ENCODE measurements at places on chromosomes 6 and 20.

- no peak for DNase-seq
Observed at GRCh38 chr6:47405273-47405672, 72.3 kb upstream of the CD2AP start.

GRCh38 chr20:53527196-53527595, 66.4 kb downstream of the ZNF217 start:
- DNase-seq = no peak

GRCh38 chr6:112464901-112465665, 118.0 kb downstream of the RFPL4B start:
- DNase-seq = no peak

DNA sequence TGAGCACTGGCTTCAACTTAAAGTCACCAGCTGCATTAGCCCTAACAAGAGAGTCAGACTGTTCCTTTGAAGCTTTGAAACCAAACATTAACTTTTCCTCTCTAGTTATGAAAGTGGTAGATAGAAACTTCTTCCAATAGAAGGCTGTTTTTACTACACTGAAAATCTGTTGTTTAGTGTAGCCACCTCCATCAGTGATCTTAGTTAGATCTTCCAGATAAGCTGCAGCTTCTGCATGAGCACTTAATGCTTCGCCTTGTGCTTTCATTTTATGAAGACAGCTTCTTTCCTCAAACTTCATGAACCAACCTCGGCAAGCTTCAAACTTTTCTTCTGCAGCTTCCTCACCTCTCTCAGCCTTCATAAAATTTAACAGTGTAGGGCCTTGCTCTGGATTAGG, 133.2 kb downstream of the INSM1 start:
- no peak for DNase-seq

DNA sequence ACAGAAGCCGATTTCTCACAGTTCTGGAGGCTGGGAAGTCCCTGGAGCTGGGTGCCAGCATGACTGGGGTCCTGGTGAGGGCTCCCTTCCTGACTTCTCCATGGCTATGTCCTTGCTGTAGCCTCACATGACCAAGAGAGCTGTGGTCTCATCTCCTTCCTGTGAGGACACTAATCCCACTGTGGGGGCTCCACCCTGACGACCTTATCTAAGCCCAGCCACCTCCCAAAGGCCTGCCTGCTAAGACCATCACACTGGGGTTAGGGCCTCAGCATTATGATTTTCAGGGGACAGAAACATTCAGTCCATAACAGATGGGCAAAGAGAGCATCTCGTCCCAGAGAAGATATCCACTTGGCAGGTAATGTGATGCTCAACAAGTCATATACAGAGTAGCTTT, 16.8 kb downstream of the RPP40 start:
- no peak for DNase-seq

GRCh38 chr6:137878486-137879285, 11.6 kb downstream of the TNFAIP3 start:
- no peak for DNase-seq

DNA sequence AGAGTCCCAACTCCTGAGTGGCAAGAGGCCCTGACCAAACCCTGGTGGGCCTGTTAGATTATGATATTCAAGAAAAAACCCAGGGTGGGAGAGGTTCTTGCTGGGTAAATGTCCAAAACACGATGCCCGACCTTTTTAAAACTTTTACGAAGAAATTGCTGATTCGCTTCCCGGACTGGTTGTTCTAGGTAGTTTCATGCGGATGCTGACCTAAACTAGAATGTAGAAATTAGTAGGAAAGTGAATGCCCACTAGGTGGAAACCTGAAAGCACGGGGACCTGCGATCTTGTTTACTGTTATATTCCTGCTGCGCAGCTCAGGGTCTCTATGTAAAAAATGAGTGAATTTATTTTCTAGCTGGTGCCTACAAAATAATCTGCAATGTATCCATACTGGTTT, 2.3 kb downstream of the RAE1 start:
- no peak for DNase-seq

DNA sequence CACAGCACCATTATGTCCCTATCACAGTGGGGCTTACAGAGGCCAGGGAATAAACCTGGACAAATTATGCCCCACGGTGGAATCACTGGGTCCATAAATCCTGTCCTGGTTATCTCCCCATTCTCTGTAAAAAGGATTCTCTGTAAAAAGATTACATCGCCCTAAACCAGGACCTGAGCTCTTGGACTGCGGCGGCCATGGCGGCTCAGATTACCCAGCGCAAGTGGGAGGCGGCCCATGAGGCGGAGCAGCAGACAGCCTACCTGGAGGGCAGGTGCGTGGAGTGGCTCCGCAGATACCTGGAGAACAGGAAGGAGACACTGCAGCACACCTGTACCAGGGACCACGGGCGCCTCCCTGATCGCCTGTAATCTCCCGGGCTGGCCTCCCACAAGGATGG, 8.4 kb upstream of the HLA-A start:
- no peak for DNase-seq

GRCh38 chr6:105495515-105495914, 92.6 kb upstream of the PREP start:
- DNase-seq = no peak

GRCh38 chr6:121767211-121767610, 331.8 kb downstream of the GJA1 start:
- no peak for DNase-seq

- DNase-seq = no peak
Observed at GRCh38 chr6:107959392-107959791, 1.4 kb upstream of the SEC63 start.

DNA sequence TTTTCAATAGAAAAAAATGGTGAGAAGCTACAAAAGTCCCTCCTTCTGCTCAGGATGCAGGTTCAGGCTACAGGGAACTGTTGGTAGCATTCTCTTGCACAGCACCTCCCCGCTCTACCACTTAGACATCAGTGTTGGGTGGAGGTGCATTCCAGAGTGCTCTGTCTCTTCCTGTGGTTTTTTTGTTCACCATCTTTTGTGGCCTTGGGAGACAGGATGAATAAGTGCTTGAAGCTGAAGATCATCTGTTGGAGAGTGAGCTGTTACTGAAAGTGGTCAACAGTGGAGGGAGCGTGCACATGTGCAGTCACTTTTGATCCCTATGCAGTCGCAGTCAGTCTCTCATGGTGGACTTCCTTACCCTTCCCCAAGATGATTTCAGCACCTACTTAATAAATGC, 16.6 kb upstream of the BTBD3 start:
- DNase-seq = no peak

GRCh38 chr20:13447385-13448180, 191.1 kb downstream of the TASP1 start:
- no peak for DNase-seq

DNA sequence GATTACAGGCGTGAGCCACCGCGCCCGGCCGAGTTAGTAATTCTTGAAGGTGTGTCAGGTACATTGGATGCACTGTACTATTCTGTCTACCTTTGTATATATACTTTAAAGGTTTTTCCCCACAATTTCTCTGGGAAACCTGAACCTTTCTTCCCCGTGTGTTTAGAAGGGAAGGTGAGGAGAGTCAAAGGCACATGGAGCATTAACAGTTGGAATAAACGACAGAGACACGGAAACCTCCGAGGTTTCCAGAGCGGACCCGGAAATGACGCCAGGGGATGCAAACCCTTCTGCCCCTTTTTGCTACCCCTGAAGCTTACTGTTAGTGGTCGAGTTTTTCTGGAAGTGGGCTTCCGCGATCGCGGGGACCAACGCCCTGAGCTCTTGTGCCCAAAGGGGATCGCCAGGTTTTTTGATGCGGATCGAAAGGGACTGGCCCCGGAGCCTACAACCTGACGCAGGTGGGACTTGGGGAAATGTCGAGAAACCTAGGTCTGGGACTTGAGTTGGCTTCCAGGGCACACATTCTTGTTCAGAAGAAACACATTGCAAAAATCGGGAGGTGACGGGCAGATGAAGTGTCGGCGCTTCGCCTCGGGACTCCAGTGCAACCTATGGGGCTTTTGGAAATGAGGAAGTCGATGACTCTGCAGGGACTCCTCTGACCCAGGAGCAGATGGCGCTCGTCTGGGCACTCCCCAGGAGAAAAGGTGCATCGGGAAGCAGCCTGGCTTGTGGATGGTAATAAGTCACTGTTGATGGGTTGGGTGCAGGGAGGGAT, 218.2 kb downstream of the OR2B2 start:
- peak; percentile 35 for DNase-seq

DNA sequence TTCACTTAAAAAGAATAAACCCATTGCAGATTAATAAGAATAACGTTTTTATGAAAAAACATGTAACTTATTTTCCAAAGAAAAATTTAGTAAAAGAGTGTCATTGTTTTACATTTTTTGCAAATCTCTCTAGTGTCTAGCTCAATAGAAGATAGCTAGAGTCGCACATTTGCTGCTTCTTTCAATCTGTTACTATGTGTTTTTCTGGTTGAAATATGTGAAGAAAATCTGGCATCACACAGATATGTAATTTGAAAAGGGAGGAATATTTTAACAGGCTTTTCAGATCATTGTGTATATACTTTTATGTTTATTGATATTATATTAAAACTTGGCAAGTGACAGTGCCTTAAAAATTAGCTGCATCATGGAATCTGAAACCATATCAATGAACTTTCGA, 9.1 kb downstream of the CCN6 start:
- no peak for DNase-seq

DNA sequence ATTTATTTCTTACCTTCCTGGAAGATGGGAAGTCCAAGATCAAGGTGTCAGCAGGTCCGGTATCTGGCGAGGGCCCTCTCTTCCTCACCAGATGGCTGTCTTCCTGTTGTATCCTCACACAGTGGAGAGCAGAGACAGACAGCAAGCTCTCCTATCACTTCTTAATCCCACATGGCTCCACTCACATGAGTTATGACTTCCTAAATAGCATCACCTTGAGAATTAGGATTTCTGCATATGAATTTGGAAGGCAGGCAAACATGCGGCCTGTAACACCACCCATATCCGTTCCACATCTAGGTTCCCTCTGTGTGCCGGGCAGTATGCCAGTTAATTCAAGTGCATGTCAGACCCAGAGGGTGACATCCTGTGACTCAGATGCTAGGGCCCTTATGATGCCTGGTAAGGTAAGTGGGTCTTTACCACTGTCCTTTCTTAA, 2.1 kb downstream of the RAET1E start:
- no peak for DNase-seq

- DNase-seq = no peak
Observed at GRCh38 chr20:21087862-21088540, 18.2 kb downstream of the LINC00237 start.

GRCh38 chr20:36836591-36837269, 39.2 kb upstream of the TLDC2 start:
- DNase-seq = no peak

- no peak for DNase-seq
Observed at GRCh38 chr6:9178071-9178470, 742.7 kb upstream of the SLC35B3 start.

DNA sequence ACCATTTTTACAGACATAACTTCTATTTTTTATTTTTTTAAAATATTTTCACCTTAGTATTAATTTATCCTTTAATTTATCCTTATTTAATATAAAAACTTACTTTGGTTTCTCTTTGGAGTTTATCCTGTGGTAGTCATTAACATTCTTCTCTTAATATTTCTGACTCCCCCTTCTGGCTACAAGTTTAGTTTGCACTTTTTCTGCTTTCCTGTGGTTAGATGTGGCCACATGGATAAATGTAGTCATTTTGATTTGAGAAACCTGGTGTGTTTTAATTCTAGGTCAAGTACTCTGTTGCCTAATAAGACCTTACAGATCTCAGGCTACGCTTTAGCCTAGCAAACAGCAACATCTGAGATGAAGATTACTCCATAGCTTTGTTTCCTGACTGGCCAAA, 1187.5 kb downstream of the HACE1 start:
- DNase-seq = no peak

GRCh38 chr6:145245119-145245518, 490.2 kb downstream of the EPM2A start:
- no peak for DNase-seq

GRCh38 chr20:22214296-22214695, 370.1 kb downstream of the FOXA2 start:
- no peak for DNase-seq

- no peak for DNase-seq
Observed at GRCh38 chr6:38086346-38086745, 266.8 kb downstream of the ZFAND3 start.

DNA sequence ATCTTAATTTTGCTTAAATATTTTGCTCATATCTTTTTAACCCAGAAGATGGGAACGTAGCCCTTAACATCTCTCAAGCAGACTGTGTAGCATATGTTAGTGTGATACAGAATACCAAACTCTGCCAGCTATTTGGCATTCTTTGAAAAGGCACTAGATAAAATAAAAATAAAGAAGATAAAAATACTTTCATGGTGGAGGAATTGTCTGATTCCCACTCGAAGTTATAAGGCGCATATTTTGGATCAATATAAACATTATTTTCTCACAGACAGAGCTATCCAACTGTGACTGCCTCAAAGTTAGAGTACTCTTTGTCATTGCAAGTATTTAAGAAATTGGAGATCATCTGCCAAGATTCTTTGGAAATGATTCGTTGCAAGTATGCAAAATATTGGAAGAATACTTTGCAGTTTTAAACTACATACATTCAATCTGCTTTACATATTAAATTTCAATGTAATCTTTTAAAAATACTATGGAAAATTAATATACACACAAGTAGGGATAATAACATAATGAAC, 10.8 kb upstream of the EEF1E1 start:
- DNase-seq = no peak

DNA sequence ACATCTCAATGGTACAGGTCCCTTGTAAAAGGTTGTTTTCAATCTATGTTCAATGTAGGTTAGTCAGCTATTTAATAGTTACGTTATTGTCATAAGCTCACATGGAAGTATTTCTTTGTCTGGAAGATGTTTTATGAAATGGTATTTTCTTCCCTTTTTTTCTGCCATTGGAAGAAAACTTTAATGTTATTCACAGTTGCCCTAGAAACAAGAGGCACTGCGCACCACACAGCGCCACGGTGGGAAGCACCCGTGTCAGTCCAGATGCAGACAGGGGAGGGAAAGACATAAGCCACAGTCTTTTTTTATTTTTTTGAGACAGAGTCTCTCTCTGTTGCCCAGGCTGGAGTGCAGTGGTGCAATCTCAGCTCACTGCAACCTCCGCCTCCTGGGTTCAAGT, 82.1 kb downstream of the GCNT2 start:
- no peak for DNase-seq

- DNase-seq = no peak
Observed at GRCh38 chr6:111591901-111592461, 13.7 kb downstream of the TRAF3IP2 start.

DNA sequence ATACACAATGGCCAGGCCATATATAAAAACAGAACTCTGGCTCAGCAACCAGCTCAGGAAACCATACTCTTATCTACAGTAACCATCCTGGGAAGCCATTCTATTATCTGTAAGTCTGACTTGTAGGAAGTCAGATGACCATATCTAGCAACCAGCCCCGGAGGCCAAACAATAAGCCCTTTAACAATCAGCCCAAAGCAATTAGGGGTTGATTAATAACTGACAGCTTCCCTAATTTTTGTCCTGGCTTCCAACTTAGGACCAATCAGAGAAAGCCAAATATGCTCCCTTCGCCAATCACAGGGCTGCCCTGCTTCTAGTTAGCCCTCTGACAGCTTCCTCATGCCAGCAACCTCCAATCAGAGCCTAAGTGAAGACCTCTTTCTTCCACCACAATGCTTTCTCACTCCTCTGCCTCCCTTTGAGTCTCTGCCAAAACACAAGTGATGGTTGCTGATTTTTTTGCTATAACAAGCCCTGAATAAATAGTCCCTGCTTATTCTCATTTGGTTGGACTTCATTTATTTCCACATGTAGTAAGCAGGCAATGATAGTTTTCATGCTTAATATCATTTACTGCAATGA, 37.8 kb upstream of the STXBP5 start:
- no peak for DNase-seq

GRCh38 chr6:164763788-164764187, 545.6 kb downstream of the C6orf118 start:
- DNase-seq = no peak

- DNase-seq = no peak
Observed at GRCh38 chr20:51799401-51799860, 2.9 kb downstream of the SALL4 start.

Measured in NCI-H524 treated with DMSO at 0.1 percent for 48 hours (cell line).